ENCODE measurements at places on chromosomes 2 and 18.
A peak's percentile ranks its signal among the peaks of the same experiment; 100 is the strongest.

GRCh38 chr2:158060160-158060834, 41.4 kb upstream of the UPP2 start:
- DNase-seq, result no peak

- DNase-seq, result no peak
Observed at GRCh38 chr2:38499548-38500282, 103.0 kb downstream of the HNRNPLL start.

DNA sequence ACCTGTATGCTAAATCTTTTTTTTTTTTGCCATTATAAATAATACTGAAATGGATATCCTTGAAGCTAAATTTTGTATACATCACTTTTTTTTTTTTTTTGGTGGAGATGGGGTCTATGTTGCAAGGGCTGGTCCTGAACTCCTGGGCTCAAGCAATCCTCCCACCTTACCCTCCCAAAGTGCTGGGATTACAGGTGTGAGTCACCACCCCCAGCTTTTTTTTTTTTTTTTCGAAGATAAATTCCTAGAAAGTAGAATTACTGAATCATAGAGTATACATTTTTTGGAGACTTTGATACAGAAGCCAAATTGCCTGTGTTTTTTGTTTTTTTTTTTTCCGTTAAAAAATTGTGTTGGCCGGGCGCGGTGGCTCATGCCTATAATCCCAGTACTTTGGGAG, 51.0 kb upstream of the MCFD2 start:
- no peak for DNase-seq

GRCh38 chr2:239519921-239520585, 119.2 kb upstream of the HDAC4 start:
- peak; percentile 7 for DNase-seq

DNA sequence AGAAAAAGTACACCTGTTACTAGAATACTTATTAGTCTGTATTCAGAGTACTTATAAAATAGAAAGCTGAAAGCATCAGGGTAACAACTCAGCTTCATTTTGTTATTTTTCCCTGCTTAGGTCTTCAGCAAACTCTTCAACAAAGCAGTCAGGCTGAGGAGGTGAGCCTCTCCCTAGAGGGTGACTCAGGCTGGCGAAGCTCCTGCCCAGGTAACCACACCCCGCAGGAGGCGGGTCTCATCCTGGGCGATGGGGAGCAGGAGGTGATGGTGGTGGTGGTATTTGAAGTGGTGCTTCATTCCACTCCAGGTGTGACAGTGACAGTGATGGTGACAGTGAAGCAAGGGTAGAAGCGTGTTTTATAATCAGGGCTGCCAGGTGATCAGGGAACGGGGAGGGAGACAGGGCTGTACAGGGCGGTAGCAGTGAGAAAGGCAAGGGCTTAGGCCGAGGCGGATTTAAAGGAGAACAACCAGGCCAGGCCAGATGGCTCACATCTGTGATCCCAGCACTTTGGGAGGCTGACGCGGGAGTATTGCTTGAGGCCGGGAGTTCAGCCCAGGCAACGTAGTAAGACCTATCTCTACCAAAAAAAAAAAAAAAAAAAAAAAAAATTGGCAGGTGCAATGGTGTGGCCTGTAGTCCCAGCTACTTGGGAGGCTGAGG, 127.1 kb downstream of the SOCS6 start:
- DNase-seq, result no peak

GRCh38 chr18:29096079-29096770, 919.3 kb upstream of the CDH2 start:
- DNase-seq, result no peak

- peak; percentile 47 for DNase-seq
Observed at GRCh38 chr2:120239488-120240287, 13.0 kb upstream of the RALB start.

DNA sequence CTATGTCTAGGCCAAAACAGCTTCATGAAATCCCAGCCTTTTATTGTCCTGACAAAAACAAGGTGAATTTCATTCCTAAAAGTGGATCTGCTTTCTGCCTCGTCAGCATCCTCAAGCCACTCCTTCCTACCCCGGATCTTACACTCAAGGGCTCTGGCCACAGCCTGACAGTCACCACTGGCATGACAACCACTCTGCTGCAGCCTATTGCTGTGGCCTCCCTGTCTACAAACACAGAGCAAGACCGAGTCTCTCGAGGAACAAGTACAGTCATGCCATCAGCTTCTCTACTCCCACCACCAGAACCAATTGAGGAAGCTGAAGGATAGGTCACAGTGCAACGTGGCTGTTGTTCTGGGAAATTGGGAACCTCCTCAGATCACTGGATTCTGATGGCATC, 106.1 kb downstream of the ICA1L start:
- no peak for DNase-seq

DNA sequence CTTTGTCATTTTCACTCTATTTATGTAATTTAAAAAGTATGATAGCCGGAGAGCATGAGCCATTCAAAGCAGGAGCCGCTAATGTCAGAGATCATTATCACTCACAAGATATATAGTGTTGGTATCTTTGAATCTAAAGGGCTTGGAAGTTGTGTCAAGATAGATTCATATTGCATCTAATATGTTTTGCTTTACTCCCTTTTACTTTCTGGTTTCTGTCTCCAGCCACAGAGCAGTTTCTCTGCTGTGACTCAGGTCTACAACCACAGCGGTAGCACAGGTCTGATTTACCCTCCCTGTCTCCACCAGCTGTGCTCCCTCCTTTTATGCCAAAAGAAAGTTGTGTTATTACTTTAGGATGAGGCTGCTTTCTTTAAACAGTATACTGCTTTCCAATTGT, 424.0 kb downstream of the ARHGAP15 start:
- no peak for DNase-seq

DNA sequence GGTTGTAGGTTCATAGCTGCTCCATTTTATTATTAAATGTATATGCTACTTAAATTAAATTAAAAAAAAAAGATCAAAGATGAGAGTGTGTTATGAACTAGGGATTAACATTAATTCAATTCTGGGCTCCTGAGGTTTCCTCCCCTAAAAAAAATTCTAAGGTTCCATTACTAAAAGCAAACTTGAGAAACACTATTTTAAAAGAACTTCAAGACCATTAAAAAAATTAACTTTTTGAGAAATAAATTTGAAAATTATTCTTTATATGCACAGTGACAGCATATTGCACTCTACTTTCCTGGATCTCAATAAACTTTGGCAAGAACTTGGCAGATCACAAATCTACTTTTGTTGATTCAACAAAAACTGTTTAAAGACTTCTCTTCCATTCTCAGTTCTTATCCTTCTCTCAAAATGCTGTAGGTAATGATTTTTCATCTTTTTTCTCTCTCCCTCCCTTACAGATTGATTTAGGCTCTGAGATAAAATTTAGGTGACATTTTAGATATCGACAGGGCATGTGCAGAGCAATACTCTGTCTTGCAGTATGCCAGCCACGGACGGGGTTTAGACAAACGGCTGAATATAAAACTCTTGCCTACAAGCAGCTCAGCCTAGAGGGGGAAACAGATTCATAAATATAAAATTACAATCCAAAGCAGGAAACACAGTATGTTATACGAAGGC, 592 bp upstream of the MARS2 start:
- no peak for DNase-seq

DNA sequence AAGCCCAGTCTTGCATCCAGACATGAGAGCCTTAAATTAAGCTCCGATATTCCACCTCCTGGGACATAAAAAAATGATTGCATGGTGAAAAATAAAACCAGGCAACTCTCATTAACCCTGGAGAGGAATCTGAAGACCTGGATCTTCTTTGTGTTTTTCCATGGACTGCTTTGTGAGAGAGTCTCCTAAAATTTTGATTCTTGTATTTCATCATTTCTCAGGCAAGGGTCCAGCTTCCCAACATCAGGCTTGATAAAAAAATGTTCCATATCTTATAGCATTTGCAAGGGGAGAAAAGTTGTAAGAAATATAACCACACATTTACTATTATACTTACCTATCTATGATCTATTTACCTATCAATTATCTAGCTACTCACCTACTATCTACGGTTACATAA, 327.5 kb upstream of the SPHKAP start:
- no peak for DNase-seq

DNA sequence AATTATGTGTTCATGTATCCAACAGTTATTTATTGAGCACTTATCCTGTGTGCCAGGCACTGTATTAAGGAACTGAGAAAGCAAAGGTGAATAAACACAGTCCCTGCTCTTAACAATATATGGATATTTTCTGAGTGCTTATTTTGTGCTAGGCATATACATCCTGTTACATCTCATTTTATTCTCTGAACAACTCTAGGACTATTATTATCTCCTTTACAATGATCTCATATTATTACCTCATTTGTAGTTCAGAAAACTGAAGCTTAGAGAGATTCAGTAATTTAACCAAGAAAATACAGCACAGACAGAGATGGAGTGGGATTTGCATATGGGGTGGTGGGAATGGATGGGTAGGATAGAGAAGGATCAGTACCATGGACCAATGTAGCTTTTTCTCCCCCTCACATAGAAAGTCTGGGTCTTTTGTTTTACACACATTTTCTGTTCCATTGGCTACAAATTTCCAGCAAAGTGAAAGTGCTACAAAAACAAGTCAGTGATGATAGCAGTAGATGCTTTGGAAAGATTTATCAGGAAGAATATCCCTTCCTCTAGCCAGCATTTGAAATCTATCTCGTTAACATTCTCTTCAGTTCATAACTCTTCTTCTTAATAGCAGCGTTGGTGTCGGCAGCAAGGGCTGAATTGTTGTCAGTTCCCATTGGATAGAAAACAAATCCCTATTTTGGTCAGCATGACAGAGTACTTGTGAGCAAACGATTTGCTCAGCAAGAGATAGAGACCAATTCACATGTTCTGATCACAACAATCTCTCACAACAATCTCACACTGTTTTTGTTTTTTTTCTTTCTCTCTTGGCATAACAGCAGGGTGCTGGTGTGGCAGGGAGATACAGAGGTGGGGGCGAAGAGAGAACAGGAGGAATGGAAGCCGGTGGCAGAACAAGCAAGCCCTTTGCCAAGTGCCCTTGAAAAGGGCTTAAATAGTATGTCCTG, 102.2 kb upstream of the KCTD1 start:
- no peak for DNase-seq

- no peak for DNase-seq
Observed at GRCh38 chr2:84888401-84889276, 7.8 kb upstream of the TRABD2A start.

DNA sequence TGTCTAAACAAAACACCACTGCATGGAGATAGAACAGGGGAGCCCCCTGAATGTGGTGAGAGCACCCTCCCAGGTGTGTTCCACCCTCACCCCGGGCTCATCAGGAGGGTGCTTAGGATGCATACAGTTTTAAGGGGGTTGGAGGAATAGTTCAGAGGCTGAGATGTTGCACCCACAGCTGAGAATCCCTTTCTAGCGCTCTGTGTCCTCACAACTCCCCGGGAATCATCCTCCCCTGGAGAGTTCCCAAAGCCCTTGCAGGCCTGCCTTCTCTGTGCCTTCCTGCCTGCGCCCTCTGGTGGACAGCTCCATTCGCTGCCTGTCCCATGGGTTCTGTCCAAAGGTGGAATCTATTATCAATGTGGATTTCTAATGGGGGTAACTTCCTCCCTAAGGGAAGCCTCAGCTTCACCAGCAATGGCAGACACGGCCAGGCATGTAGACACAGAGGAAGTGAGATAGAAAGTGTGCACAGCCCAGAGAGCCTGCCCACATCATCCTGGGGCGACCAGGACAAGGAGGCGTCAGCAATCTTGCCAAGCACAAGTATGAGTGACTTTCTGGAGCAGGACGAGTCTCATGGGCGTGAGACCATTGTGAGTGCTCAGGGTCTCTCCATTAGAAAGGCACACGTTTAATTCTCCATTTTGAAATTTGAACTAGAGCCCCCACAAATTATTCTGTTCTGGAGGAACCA, 1.2 kb upstream of the UGT1A5 start:
- DNase-seq, result peak; percentile 56

- DNase-seq, result no peak
Observed at GRCh38 chr2:191931329-191931728, 84.4 kb upstream of the CAVIN2 start.

- DNase-seq, result no peak
Observed at GRCh38 chr2:177577075-177577474, 184.5 kb downstream of the AGPS start.

- DNase-seq, result no peak
Observed at GRCh38 chr2:196361606-196362326, 190.4 kb upstream of the STK17B start.

DNA sequence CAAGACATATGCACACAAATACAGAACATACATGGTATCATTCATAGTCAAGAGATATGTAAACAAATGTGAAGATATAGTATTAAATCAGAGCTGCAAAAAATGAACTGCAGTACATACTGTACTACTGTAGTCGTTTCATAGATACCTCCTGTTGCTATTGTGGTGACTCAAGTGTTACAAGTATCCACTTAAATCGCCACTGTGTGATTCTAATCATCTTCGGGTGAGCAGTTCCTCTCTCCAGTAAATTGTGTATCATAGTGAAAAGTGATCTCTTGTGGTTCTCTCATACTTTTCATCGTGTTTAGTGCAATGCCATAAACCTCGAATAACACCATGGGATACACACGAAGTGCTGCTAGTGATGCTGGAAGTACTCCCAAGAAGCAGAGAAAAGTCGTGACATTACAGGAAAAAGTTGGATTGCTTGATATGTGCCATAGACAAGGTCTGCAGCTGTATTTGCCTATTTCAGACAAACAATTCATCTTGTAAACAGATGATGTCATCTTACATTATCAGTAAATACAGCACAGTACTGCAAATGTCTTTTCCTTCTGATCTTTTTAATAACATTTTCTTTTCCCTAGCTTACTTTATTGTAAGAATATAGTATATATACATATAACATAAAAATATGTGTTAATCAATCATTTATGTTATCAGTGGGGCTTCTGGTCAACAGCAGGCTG, 222.2 kb downstream of the BCL11A start:
- DNase-seq, result no peak

DNA sequence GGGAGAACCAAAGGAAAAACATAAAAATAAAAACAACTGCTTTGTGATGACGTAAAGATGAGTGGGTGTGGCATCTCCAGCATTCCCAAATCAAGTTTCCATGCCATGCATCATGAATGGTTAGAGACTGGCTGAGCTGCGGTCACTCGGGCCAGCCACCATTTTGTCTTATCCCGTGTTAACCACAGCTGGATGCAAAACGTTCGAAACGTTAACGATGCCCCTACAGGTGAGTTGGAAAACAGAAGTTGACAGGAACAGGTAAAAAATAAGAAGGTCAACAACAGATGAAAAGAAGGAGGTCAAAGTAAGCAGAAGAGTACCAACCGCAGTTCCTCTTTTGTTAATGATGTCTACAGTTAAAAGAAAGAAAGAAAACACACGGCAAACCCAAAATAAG, 411.1 kb downstream of the NRXN1 start:
- DNase-seq, result no peak

Measured in left ventricle myocardium inferior (tissue), 1 donor.